ENCODE measurements at places on chromosomes 13 and 19.
A peak's percentile ranks its signal among the peaks of the same experiment; 100 is the strongest.

- peak; percentile 85 for DNase-seq
These were observed 16.1 kb upstream of the RASA3 start for GRCh38 chr13:114148521-114148855.

GRCh38 chr19:43407416-43408005, 7.2 kb upstream of the TEX101 start:
- DNase-seq, result no peak

- peak; percentile 72 for DNase-seq
These were observed 4.5 kb downstream of the TPRX2 start for GRCh38 chr19:47863514-47863936.

GRCh38 chr13:103130681-103131210, 64.5 kb upstream of the SLC10A2 start:
- DNase-seq, result no peak

- no peak for DNase-seq
These were observed 215.1 kb downstream of the SHISA2 start for GRCh38 chr13:25836574-25837336.

DNA sequence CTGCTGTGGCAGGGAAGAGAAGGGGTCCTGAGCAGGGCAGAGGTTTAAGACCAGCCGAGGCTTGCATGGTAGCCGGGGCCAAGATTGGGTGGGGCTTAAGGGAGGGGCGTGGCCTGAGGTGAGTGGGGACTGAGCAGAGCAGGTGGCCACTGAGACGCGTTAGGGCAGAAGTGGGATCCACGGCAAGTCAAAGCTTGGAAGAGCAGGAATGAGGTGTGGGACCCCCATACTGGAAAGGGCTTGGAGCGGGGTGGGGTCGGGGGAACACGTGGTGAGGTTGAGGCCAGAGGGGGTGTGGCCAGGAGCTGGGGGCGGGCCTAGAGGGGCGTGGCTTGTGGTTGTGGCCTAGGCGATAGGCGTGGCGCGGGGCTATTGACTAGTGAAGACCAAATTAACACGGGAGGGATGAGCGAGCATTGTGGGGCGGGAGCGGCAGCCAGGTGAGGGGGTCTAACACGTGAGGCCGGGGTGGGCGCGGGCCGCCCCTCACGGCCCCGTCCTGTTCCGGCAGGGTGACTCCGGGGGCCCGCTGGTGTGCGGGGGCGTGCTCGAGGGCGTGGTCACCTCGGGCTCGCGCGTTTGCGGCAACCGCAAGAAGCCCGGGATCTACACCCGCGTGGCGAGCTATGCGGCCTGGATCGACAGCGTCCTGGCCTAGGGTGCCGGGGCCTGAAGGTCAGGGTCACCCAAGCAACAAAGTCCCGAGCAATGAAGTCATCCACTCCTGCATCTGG, 3.3 kb downstream of the CFD start:
- DNase-seq, result peak; percentile 75

- DNase-seq, result no peak
These were observed 10.7 kb downstream of the TMEM150B start for GRCh38 chr19:55314396-55314795.

DNA sequence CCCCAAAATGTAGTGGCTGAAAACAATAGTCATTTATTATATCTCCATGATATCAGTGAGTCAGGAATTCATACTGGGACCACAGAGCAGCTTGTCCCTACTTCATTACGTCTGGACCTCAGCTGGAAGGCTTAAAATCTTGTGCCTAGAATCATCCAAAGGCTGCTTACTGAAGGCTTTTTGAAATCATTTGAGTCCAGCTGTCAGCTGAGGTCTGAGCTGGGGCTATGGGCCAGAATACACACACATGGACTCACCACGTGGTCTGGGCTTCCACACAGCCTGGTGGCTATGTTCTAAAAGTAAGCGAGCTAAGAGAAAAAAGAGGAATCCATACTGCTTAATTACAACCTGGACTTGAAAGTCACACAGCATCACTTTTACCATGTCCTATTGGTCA, 209.2 kb downstream of the KCTD12 start:
- DNase-seq, result no peak

DNA sequence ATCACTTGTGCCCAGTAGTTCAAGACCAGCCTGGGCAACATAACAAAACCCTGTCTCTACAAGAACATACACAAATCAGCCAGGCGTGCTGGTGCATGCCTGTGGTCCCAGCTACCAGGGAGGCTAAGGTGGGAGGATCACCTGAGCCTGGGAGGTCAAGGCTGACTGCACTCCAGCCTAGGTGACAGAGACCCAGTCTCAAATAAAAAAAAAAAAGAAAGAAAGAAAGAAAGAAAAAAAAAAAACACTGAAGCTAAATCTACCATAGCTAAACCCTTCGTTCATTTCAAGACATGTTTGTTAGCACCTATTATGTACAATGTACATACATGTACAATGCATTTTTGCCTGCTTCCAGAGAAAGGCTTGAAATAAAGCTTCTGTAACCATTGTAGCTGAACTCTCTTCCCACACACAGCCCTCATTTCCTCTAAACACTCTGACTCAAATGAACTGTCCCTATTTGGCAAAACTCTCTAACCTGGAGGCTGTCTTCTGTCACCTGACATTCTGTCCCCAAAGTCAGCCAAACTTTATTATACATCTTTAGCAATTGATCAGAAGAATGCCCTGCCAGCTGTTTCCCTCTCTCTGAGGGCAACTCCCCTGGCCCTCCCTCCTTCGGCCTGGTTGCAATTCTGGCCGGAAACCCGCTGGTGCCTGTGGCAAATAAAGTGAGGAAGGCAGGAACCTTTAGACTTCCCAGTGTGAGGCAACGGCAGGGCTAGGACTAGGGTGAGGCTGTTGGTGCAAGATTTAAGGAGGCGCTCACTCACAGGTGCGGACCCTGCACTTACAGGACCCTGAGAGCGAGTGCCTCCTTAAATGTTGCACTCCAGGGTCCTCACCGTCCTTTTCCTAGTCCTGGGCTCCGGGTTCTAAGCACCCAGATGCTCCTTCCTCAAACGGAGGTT, 1.8 kb downstream of the ETHE1 start:
- DNase-seq, result no peak

DNA sequence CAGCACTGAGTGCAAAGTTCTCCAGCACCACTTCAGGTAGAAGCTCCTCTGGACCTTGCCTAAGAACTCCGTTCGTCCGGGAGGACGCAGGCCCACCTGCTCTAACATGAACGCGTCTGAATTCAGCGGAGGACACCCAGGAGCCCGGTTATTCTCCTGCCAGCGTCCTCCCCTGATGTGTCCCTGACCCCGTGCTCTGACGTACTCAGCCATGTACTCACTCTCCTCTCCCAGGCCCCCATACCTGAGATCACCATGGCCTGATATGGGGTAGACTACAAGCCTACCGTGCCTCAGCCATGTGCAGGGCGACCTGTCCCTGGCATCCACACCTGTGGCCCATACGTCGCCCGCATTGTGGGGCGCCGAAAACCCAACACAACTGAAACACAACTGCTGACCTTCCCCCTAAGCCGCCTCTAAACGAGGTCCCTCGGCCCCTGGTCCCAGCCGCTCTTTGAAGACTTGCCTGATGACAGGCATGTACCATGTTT, 744 bp upstream of the ZNF584 start:
- DNase-seq, result no peak

DNA sequence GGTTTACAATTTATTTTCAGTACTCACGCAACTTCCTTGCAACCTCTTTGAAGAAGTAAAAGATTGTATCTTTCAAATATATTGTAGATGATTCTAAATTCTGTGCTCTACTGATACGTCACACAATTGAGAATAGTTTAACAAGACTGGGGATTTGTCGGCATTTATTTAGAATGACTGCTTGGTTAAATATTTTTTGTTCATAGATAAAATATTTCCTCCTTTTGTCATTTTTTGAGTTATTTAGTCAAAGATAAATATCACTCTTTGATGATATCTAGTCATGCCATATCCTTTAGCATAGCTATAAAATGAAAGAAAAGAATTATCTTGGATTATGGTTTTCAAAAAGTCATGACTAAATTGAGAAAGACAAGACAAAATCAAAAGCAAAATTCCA, 2747.8 kb downstream of the PCDH9 start:
- no peak for DNase-seq
